ENCODE measurements at places on chromosomes 16 and 17.

GRCh38 chr17:37090941-37091340 is 142.2 kb downstream of the AATF start:
- DNase-seq = no peak

GRCh38 chr17:6393351-6393952 is 41.5 kb downstream of the AIPL1 start:
- no peak for DNase-seq

- DNase-seq = no peak
Measured at GRCh38 chr16:85946541-85947124, 47.7 kb downstream of the IRF8 start.

- no peak for DNase-seq
Measured at GRCh38 chr16:72312828-72313227, 140.9 kb upstream of the PMFBP1 start.

GRCh38 chr16:52976539-52977167 is 76.0 kb downstream of the CHD9NB start:
- no peak for DNase-seq

DNA sequence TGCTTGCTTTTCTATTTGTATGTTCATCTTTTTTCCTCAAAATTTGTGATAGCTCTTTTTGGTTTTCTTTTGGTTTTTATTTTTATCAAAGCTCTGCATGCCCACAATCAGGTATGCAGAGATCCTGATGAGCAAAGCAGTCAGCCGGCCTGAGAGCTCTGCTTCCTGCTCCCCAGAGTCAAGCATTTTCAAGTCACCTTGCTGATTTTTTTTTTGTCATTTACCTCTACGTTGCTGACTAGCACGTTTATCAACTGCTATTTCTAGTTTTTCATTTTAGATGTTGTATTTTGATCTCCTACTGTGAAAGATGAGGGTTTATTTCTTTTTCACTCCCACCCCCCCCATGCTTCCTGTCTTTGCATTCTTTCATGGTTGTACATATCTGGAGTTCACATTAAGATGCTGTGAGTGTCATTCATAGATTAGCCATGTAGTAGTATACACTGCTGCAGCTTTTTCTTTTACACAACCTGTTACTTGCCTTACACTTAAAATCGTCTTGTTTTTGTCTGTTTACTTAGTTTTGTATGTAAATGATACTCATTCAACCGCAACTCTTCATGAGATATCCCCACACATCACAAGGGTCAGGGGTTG is 196.2 kb downstream of the LGALS9B start:
- no peak for DNase-seq

GRCh38 chr16:68367030-68367429 is 56.2 kb downstream of the PRMT7 start:
- peak; percentile 10 for DNase-seq

DNA sequence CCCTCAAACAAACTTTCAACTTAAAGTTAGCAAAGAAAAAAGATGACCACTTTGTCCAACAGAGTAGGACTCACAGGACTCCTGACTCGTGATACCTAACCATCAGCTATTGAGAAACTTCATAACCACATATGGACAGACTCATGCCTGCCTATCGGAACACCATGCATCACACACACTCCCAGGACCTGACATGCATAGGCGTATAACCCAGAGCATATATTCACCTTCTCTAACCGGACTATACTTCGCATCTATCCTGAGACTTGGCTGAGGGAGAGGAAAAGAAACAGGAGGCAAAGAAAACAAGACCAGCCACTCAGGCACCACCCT is 2.2 kb downstream of the PIP4K2B start:
- no peak for DNase-seq

DNA sequence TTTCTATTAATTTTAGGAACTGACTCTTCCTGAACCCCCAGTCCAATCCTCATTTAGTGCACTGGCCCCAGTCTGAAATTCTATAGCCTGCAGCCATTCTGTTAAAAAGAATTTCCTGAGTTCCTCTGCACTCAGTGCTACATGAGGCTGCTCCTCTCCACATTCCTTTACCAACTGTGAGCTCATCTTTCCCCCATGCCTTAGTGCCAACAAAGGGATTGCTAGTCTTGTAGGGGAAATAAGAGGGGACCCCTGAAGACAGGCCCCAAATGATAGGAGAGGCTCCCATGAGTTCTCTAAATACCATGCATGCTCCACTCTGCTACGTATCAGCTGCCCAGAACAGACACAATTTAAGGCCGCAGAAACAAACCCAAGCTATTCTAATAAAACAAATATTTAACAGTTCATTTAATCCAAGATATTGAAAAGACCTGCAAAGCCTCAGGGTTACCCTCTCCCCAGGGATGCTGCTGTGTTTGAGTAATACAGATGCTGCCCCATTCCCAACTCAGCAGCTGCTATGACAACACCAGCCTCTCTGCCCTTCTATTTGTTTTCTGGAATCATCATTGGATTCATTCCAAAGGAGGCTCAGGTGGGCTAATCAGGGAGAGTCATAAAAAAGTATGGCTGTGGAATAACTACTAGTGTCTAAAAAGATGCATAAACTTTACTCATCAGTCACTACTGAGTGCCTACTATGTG is 228.5 kb downstream of the TOX3 start:
- peak; percentile 51 for DNase-seq

- no peak for DNase-seq
Measured at GRCh38 chr17:7429722-7430121, 1.1 kb downstream of the SPEM3 start.

- peak; percentile 96 for DNase-seq
Measured at GRCh38 chr17:17403899-17404576, 72.8 kb upstream of the MED9 start.

GRCh38 chr16:48574766-48575165 is 35.2 kb downstream of the N4BP1 start:
- DNase-seq = no peak

DNA sequence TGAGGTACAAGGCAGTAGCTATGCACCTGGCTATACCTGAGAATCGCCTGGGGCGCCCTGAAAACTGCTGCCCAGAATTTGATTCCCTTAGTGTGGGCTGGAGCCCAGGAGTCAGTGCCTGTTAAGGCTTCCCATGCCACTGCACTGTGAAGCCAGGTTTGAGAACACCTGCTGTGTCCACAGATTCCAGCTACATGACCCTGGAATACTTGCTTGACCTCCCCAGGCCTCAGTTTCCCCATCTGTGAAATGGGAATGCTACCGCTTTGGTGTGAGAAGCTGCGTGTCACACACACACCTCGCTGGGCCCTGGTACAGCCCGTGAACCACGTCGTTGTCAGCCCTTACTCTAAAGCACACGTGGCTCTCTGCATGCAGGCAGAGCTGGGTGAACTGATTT is 271.0 kb downstream of the C16orf95 start:
- no peak for DNase-seq

DNA sequence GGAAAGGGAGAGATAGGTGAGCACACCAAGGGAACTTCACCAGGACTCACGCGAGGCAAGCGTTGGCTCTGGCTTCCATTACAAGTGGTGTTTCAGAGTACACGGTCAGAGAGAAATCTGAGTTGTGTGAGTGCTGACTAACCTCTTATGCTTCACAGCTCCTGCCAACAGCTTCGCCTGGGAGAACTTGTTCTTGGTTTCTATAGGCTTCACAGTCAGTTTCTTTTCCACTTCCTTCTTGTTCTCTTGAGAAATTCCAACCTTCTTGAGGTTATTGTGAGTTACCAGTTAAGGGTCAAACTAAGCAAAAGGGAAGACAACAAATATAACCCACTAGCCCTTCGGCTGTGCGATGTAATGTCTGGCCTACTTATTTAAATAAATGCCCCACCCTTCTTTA is 18.9 kb downstream of the PSME3IP1 start:
- DNase-seq = no peak
